ENCODE measurements at places on chromosomes 2 and 18.

DNA sequence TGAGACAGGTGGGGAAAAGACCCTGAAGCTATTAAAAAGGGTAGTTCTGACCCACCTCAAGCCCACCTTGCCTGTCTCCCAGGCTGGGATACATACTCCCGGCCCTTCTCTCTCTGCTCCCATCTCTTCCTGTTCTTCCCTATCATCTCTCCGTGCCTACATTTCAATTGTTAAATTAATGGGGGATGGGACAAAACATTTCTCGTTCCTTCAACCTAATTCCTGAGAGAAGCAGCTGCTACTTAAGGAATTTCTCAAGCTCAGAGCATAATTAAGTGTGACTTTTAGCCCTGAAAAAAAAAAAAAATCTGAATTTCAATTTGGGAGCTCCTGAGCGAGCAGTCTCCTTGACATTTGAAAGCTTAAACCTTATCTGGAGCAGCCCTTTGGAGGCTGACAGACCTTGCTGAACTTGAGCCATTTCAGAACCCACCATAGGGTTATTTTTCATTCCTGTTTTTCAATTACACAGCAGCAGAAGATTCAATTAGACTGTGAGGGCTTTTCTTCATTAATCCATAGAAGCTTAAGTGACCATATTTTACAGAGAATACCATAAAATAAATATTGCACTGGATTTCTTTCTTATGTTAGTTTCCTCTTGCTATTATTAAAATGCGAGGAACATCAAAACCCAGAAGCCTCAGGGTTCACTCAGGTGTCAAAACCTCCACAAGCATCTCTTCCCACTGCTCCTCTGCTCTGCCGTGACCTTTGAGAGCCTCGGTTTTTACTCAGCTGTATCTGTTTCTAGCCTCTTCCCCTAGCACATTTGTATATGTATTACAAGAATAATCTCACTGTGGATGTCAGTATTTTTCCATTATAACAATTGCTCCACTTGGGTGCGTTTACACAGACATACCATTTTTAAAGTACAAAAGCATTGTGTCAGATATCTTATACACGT is 125.7 kb downstream of the B3GNT2 start:
- no peak for DNase-seq

DNA sequence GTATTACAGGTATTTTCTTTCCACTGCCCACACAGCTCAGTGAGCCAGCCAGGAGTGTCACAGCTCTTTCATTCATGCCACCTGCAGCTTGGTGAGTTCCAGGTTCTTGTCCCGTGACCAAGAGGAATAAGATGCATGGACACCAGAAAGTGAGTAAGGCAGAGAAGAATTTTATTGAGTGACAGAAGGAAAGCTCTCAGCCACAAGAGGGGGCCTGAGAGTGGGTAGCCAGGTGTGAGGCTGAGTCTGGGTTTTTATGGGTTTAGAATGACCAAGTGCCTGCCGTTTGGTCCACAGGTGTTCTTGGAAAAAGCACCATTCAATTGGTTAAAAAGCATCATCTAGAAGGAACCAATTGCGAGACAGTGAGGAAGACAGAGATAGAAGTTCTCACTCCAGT is 1097.1 kb upstream of the SLC39A10 start:
- DNase-seq: no peak

DNA sequence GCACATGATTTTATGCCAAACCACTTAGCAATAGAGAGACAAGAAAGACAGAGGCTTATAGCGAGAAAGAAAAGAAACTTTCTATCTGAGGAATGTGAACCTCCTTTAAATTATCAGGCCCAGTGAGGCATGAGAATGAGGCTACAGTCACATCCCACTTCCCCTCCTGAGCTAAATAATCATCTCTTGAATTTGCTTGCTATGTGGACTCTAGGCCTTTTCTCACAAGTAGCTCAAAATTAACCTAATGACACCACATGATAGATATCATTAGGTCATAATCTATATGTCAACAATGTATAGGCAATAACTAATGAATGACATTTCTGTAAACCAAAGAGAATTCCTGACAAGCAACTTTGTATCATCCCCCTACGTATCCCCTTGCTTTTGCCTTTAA is 301.5 kb upstream of the MGAT5 start:
- DNase-seq: no peak

GRCh38 chr2:145422576-145422975 is 902.7 kb upstream of the ZEB2 start:
- no peak for DNase-seq

GRCh38 chr18:46182633-46183358 is 78.6 kb downstream of the HAUS1 start:
- DNase-seq: no peak

DNA sequence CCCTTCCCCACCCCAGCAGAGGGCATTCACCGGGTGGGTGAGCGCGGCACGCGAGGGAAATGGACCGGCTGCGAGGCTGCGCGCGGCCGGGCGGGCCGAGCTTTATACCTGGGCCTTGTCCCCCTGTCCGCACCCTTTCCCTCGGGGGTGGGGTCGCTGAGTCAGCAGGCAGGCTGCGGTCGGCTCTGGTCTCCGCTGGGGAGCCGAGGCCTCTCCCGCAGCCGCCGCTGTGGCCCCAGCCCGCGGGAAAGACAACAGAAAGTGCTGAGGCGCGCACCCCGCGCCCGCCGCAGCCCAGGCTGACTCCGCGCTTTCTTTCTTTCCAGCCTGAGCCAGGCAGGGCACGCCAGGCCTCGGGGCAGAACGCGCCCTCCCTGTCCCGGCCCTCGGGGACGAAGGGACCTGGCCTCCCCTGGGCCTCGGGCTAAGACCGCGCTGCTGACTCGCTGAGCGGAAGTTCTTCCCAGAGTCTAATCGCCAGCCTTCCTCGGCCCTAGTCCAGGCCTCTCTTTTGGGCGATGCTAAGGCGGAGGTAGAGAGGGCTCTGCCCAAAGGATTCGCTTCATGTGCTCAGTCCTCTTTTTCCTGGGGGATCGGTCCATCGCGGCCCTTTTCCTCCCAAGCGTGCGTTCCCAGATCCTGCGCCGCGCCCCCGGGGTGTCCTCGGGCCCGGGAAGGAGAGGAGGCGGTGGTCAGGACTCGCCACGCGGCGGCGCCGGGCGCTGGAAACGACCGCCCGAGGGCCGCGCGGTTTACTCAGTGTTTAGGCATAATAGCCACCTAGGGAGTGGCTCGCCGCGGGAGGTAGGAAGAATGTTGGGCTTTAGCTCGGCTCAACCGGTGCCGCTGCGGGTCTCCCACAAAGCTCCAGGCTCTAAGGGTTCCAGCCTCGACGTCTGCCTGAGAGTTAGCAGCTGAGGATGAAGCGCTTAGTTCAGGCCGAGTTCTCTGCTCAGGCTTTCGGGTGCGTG is at the start of gene CRYBA2:
TSS of gene CRYBA2 (minus strand) at position 78 of the 971 bp plus-strand sequence. CDS start 246 bp downstream, outside the sequence.
- DNase-seq: no peak

- no peak for DNase-seq
These were observed 108.0 kb upstream of the HAAO start for GRCh38 chr2:42900289-42900891.

DNA sequence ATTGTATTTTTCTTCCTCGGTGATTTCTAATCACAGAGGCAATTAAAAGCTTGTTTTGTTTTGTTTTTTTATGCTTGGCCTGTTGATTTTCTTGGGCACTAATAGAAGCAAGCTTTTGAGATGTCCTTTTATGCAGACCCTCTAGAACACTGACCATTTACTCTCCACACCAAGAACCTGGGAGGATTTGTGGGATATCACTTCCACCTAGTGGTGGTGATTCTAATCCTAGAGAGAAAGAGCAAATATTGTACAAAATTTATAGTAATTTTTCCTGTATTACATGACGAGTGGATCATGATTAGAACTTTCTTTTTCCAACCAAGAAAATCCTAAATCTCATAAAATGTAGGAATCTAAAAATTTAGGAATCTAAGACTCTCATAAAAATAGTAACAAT is 23.4 kb downstream of the NEMP2 start:
- DNase-seq: no peak

DNA sequence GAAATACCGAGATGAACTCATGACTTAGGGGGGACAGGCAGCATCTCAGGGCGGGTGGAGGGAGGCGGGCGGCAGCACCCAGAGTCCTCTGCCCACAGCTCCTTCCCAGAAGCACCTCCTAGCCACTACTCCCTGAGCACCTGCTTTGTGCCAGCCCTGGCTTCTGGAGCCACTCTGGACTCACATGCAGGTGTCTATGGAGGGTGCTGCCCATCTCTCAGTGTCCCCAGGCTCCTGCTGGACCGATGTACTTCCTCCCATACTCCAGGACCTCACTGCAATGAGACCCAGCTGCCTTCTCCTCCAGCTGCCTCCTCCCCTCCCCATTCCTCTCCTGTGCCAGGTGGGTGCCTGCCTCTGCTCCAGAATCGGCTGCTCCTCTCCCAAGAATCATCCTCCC is 22.1 kb upstream of the OTOS start:
- no peak for DNase-seq

DNA sequence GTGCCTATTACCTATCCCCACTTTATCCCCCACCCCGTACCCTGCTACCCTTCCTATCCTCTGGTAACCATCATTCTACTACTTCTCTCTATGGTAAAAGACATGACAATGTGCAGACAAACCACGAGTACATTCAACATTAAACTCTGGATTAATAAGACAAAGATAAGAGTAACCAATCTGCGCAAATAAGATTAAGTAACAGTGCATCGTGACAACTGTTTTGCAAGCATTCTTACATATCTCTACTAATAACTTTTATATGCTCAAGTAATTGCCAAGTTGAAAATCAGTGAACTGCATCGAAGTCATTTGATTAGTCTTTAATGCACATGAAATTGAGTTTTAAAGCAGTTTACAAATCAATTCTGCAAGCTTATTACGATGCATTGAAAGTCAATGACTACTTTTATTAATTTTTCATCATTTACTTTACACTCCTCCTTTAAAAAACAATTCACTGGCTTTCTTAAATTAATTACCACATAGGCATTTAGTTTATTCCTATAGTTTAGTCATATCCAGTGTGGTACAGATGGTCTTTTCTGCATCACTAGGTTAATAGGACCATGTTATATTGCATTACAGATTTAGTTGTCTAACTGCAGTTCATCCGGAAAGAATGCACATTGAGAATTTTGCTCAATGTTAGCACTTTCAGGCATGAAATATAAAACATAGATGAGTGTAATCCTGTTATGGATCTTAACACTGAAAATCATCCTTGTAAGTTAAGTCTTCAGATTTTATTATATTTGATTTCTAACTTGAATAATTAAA is 178.1 kb downstream of the GCA start:
- DNase-seq: no peak

DNA sequence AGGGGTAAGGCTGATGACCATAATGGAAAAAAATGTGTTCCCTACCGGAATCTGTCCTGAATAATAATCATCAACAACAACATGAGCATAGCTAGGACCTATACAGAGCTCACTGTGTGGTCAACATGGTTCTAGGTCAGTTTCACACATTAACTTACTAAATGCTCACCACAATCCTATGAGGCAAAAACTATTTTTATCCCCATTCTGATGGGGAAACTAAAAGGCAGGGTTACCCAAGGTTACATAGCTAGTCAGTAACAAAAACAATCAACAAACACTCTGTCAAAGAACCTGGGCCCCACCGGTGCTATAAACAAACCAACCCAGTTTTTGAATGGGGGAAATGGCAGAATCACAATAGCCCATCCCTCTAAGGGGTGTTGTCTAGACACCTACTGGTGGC is 40.1 kb downstream of the AOX1 start:
- DNase-seq: no peak

GRCh38 chr18:3466045-3466444 is 16.1 kb downstream of the TGIF1 start:
- DNase-seq: no peak

- no peak for DNase-seq
These were observed 11.9 kb downstream of the IL18R1 start for GRCh38 chr2:102367331-102367971.

GRCh38 chr2:47437287-47437686 is 34.3 kb downstream of the MSH2 start:
- DNase-seq: no peak

GRCh38 chr2:151569167-151569566 is 159.5 kb downstream of the RIF1 start:
- DNase-seq: no peak

GRCh38 chr18:63373161-63373560 is 6.2 kb upstream of the KDSR start:
- DNase-seq: no peak

GRCh38 chr2:58852243-58852642 is 611.1 kb upstream of the FANCL start:
- no peak for DNase-seq

DNA sequence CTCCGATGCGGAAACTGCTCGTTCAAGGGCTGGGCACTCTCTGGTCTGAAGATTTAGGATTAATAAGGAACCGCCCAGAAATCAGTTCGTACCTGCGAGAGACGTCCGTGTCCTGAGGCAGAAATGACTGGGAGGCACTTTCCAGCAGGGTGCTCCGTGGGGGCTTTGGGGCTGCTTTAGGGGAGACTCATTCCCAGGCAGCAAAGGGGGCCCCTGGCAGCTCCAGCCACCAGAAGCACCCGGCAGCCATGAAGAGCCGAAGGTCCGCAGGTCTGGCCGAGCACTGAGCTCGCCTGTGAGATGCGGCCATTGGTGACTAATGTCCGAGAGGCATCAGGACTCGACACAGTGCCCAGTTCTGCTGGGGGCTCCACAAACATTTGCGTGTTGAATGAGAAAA is 20.9 kb downstream of the KCNG2 start:
- no peak for DNase-seq

DNA sequence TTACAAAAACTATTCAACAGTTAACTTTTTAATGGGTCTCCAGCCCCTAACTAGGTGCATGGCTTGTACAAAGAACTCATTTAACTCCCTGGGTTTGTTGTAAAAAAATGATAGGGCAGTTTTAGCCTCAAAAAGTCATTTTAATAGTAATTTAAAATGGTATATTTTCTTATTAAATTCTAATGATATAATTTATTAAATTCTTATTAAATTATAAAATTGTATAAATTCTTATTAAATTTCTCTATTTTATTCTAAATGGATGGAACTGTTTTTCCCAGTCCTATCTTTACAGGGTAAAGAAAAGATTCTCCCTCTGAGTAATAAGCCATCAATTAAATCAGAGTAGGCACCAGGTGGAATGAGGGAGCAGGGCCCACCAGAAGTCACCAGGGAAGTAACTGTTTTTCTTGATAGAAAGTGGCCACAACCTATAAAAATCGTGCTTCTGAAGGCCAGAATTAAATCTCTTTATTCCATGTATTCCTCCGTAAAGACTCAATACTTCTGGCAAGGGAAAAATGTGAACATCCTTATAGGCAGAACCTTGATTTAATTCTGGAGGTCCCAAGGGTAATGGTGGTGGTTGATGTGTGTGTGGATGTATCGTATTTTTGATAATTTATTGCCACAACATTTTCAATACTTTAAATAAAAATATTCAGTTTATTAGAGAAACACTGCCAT is 814 bp downstream of the FKBP7 start:
- DNase-seq: no peak

- no peak for DNase-seq
These were observed 95.9 kb upstream of the LCLAT1 start for GRCh38 chr2:30351116-30351515.
